ENCODE measurements at places on chromosomes 6 and 20.

DNA sequence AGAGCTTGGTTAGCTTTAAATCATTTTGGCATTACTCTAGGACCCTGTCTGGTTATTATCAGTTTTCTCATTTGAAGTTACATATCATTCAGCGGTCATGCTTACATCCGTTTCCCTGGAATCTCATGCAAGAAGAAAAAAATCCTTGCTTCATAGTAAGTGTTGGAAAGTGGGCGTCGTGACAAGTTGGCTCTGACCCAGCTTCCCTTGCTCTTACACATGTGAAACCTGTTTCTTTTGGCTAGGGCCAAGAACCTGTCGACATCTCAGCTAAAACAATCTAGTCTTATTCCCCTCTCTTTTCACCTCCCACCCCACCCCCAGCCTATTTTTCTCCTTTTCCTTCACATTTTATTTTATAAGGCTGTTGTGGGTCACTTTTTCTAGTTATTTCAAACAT, 45.5 kb downstream of the ANKS1A start:
- no peak for DNase-seq

GRCh38 chr6:89927264-89927663, 33.0 kb downstream of the GJA10 start:
- DNase-seq, result no peak

GRCh38 chr6:34496103-34496685, 30.3 kb downstream of the PACSIN1 start:
- no peak for DNase-seq

DNA sequence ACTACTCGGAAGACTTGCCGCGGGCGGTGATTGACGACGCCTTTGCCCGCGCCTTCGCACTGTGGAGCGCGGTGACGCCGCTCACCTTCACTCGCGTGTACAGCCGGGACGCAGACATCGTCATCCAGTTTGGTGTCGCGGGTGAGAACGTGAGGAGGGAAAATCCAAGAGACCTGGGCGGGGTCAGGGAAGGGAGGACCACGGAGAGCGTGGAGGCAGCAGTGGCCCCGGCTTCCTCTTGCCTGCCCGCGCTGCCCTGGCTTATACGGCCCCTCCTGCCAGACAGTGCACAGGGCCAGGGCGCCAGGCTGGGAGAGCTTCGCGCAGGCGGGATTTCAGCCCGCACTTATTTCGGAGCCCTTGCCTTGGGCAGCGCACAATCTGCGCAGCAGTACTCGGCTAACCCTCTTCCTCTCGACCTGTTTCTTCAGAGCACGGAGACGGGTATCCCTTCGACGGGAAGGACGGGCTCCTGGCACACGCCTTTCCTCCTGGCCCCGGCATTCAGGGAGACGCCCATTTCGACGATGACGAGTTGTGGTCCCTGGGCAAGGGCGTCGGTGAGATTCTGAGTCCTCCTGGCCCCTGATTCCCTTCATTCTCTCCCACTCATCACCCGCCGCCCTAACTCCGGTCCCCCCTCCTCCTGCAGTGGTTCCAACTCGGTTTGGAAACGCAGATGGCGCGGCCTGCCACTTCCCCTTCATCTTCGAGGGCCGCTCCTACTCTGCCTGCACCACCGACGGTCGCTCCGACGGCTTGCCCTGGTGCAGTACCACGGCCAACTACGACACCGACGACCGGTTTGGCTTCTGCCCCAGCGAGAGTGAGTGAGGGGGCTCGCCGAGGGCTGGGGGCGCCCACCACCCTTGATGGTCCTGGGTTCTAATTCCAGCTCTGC, 2.0 kb downstream of the MMP9 start:
- DNase-seq, result no peak

DNA sequence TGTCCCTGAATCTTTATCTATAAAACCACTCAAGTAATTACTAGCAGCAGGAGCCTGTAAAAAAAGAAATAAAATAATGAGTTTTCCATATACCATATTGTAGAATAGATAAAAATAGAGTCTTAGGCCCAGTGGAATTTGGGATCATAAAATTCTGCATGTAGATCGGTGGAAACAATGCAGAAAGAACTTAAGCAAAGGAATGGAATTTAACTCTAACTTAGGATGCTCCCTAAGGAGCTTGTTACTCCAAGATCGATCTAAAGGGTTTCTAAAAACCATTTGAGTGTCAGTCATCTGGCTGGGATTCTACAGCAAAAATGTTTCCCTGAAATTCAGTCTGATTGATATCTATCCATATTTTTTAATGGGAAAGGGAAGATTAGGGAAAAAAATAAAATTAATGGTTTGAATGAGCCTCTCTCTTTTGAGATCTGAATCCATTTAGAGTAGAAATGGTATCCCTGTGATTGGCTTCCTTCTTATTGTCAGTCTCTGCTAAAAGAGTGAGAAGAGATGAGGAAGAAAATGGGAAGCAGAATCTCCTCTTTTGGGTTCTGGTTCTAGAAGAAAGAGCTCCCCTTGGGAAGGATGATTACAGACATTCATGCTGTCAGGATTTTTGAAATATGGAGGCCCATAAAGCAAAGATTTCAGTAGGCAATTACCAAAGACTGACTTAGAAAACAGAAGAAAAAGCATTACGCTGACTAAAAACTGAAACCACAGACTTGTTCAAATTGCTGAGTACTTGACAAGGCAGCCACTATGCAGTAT, 564.3 kb upstream of the MARCKS start:
- no peak for DNase-seq

GRCh38 chr20:22456109-22456508, 128.3 kb downstream of the FOXA2 start:
- DNase-seq, result no peak

DNA sequence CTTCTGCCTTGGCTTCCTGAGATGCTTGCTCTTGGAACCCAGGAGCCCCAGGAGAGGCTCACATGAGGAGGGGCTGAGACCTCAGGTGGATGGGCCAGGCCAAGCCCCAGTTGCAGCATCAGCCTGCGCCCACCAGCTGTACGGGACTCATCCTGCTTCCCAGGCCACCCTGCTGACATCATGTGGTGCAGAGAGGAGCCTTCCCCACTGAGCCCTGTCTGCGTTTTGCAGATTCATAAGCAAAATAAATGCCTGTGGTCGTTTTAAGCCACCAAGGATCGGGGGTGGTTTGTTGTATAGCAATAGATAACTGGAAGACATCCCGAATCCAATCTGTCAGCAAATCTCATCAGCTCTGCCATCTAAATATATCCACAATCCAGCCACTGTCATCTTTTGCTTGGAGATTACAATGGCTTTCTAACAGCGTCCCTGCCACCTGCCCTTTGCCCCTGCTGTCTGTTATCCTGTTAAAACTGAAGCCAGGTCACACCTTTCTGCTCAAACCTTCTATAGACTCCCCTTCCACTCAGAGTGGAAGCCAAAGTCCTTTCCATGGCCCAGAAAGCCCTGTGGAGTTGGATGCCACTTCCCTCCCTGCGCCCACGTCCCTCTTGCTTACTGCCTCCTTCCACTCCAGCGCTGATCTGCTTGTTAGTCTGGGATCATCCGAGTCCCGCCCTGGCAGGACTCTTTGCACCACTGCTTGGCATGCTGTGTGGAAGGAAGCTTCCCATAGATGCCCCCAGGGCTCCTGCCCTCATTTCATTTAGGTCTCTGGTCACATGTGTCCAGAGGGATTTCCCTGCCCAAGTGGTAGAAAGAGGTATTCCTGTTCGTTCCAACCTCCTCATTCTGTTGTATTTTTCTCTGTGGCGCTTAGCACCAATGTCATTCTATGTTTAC, 24.0 kb upstream of the MLN start:
- DNase-seq, result no peak

DNA sequence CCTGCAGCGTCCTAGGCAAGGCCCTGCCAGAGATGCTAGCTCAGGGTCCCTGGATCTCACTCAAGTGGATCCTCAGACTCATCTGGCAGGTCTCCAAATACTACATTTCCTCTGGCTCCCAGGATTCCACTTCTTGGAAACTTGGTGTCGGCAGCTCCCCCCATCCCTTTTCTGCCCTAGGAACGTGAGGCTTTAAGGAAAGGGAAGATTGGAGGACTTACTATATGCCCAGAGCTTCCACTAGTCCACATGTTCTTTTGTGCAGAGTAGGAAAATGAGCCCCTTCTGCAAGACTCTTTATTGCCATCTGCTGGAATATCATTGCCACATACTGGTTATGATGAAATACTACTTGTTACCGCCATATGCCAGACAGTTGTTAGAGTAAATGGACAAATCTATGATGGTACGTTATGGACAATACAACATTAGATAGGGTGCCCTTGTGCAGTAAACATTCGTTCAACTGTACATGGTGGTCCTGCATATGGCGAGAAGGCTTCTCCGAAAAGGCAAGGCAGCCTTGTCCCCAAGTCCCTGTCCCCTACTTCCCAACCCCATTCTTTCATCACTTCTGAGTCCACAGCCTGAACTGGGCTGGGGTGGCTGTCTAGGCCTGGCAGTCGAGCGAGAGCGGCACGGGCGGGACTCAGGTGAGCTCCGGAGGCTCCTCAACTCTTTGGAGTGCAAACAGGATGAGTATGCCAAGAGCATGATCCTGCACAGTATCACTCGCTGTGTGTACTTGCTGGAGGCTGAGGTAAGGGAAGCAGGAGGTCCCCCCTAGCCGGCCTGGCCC, 780 bp downstream of the ARMC12 start:
- peak; percentile 51 for DNase-seq

DNA sequence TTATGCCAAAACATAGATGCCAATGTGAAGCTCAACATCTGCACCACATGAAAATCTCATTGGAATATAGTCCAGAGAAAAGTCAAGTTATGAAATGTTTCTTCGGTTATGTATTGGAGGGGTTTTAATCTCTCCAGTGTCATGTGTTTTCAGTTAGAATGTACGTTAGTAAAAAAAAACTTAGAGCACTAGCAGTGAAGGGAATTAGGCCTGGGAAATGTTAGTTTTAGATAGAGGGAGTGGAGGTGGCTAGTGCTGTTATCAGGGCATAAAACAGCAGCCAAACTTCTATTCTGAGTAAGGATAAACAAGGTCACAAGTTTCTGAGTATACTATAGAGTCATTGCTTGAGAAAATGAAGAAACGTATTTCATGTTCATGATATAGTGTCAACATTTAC, 42.9 kb downstream of the HDGFL1 start:
- DNase-seq, result no peak

- no peak for DNase-seq
These were observed 1.3 kb upstream of the RUNX2 start for GRCh38 chr6:45326698-45327417.

- DNase-seq, result no peak
These were observed 178.6 kb downstream of the PLCB1 start for GRCh38 chr20:8310618-8311017.

- DNase-seq, result no peak
These were observed 94.8 kb upstream of the PHACTR1 start for GRCh38 chr6:12621754-12622153.
